Mesenteric fat pad (tissue), 1 donor: ENCODE measurements at places on chromosomes 12 and 14.

- no peak for DNase-seq
These were observed 318.8 kb downstream of the NRXN3 start for GRCh38 chr14:78488938-78489337.

- no peak for DNase-seq
These were observed 269.9 kb upstream of the SFSWAP start for GRCh38 chr12:131441060-131441396.

- no peak for DNase-seq
These were observed 3.3 kb upstream of the TTC9 start for GRCh38 chr14:70638416-70638815.

- no peak for DNase-seq
These were observed 215.8 kb upstream of the DIO2 start for GRCh38 chr14:80427101-80427500.

DNA sequence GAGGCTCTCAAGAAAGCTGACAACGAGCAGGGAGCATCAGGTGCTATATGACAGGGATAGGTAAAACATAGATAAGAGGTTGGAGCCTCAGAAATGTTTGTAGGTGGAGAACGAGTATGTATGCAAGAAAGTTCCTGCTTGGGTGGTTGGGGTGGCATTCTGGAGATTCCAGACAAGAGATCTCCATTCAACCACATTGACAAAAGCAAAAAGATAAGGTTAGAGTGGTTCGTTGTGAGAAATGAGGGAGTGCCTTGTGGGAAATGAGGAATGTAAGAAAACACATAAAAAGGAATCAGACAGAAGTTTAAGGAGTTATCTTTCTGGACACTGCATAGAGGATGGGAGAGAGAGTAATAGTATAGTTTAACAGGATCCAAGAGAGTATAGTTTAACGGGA lies 290.3 kb downstream of the DPF3 start:
- no peak for DNase-seq

GRCh38 chr12:1313906-1314305 lies 280.5 kb downstream of the FBXL14 start:
- no peak for DNase-seq

DNA sequence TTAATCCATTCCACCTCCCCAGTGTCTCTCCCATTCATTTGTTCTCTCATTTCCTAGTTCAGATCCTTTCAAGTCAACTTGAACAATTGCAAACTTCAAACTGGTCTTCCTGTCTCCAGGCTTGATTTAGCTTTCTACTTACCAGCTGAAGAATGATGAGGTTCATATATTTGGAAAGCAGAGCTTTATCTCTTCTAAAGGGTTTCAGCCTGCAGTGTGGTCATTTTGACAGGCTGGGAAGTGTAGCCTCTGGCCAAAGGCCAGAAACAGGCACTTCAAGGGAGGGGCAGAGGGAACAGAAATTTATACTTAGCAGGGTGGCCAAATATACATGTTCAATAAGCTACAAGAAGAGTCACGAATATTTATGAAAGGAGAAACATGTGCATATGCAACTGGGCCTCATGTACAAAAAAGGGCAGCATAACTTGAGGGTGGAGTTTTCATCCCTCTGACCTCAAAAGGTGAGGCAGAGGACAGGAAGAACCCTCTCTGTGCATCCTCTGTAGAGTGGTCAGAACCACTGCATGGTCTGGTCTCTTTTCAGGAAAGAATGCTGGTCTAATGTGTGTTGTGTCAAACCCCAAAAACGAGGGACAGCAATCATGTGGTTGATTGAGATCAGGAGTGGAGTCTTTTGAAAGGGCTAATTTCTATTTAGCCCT lies 34.0 kb upstream of the HECTD1 start:
- no peak for DNase-seq

DNA sequence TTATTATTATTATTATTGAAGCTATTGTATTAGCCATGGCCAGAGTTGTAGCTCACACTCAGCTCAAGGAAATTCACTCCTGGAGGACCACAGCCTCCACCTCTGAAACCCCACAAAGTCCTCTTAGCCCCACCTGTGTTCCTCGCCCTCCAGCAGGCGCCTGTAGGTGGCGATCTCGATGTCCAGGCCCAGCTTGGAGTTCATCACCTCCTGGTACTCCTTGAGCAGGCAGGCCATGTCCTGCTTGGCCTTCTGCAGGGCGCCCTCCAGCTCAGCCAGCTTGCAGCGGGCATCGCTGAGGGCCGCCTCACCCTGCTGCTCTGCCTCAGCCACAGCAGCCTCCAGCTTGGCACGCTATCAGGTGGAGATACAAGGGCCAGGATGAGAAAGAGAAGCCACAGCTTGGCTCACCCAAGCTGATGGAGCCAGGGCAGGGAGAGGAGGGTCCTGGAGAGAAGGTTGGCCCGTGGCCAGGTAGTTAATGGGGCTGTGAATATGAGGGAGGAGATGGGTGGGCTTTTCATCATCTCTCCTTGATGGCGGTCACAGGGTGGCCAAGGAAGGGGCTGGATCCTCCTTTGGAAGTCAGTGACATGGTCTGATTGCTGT lies 5.1 kb downstream of the KRT85 start:
- peak; percentile 55 for DNase-seq

GRCh38 chr14:93036652-93037345 lies 78.9 kb downstream of the ITPK1 start:
- DNase-seq, result no peak

GRCh38 chr14:20726531-20726930 lies 19.2 kb upstream of the EDDM3A start:
- no peak for DNase-seq

- DNase-seq, result no peak
These were observed 399 bp downstream of the NCAPD2 start for GRCh38 chr12:6494258-6494743.

GRCh38 chr12:73947326-73948026 lies 590.2 kb upstream of the ATXN7L3B start:
- DNase-seq, result no peak

DNA sequence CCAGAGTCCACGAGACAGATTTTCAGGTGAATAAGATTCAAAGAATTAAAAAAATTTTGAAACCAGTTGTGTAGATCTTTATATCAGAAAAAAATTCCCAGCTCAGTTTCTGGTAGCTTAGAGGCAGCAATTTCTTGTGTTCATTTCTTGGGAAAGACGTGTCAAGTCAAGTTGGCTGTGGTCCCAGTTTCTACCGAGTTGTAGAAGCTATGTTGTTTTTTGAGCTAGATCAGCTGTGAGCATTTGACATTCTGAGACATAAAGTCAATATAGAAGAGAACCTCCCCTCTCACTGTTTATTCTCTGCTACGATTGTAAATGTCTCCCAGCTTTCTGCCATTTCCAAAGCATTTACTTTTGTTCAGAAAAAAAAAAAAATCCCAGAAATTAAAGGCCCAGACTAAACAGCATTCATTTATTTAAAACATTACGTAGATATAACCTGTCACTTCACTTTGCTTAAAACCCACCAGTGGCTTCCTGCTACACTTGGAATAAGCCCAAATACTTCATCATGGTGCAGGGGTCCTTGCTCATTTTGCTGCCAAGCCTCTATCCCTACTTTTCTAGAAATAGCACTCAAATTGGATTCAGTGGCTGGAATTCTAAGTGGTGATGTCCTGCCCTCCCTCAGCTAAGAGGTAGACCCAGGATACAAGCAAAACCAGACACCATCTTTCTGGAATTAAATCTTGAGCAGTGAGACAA lies 20.6 kb upstream of the PYGL start:
- DNase-seq, result no peak

DNA sequence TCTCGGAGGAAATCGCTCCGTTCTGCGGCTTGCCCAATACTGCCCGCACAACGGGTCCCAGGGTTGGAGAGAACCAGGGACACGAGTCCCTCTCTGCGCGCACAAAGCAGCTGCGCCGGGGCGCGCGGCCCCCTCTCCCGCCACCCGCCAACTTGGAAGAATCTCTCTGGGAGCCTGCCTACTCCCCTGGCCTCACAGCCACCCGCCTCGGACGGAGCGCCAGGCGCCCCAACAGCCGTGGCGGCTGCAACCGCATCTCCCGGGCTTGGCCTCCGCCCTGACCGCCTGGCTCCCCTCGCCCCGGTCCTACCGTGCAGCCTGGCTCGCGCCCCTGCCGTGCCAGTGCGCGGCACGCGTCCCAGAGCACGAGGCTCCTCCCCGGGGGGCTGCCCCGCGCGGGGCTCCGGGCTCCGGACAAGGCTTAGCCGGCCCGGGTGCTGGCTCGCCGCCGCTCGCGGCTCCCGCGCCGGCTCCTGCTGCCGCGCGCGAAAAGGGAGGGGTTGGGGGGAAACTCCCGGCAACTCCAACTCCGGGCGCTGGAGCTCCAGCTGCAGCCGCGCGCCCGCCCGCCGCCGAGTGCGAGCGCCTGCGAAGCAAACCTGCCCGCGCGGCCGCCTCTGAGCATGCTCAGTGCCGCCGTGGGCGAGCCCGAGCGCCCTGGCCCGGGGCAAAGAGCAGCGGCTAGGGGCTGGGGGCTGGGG lies at the start of gene STXBP6:
TSS of gene STXBP6 (minus strand) at position 580 of the 701 bp plus-strand sequence. CDS start 75,329 bp downstream, outside the sequence.
- DNase-seq, result no peak

- DNase-seq, result no peak
These were observed 86.3 kb downstream of the IRF2BPL start for GRCh38 chr14:76941946-76942805.

DNA sequence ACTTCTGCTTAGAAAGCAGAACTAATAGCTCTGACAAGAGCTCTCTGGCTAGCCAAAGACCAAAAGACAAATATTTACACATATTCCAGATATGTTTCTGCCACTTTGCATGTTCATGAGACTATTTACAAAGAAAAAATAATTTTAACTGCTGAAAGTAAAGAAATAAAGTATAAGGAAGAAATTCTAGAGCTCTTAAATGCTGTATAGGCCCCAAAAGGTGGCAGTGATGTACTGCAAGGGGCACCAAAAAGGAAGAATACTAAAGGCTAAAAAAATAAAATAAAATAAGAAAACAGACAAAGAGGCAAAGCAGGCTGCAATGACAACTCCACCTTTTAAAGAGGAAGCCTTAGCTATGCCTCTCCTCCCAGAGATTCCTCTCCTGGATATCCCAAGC lies 23.0 kb downstream of the KLRK1 start:
- no peak for DNase-seq

GRCh38 chr12:54261815-54262402 lies 18.0 kb downstream of the CBX5 start:
- DNase-seq, result no peak

GRCh38 chr14:39847194-39847593 lies 415.0 kb upstream of the FBXO33 start:
- no peak for DNase-seq

DNA sequence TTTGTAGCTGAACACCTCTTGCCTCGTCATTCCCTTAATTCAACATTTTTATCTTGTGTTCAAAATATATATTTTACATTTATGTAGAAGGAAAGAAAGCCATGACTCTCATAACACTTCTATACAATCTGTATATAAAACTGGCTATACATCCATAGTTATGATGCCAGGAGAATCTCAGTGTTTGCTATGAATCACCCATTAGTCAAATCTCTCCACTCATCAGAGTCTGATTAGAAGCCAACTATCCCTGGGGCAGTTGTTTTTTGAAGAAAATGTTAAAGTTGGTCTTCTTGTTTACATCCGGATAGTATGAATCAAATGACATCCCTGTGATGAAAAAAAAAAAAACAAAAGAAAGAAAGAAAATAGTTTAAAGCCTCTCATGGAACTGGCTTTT lies 503.9 kb downstream of the NELL2 start:
- no peak for DNase-seq

DNA sequence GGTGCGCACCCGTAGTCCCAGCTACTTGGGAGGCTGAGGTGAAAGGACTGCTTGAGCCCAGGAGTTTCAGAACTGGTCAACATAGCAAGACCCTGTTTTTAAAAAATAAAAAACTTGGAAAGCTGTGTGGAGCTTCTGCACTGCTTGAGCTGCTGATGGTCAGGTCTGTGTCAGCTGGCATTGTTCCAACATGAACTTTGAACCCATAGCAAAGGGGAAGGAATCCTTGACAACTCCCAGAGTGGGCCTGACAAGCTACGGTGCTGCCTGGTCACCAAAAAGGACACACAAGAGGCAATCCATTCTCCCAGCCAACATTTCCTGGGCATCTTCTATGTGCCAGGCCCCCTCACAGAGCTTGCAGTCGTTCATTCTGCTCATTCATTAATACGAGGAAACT lies 16.4 kb upstream of the LTBP2 start:
- DNase-seq, result no peak

DNA sequence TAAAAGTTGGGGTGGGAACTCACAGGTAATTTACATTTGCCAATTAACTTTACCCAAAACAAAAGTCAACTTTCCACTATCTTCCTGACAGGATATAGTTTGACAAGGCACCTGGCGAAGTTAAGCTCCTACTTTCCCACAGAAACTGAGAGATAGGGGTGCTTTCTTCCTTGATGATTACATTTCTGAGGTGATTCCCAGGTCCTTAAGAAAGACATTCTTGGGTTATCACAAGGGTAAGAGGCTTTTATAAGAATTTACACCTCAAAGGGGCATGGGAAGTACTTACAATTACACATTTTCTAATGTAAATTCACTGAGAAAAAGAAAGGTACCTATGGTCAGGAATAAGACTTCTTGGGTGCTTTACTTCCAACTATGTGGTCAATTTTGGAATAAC lies 660.9 kb upstream of the MGAT4C start:
- DNase-seq, result no peak

DNA sequence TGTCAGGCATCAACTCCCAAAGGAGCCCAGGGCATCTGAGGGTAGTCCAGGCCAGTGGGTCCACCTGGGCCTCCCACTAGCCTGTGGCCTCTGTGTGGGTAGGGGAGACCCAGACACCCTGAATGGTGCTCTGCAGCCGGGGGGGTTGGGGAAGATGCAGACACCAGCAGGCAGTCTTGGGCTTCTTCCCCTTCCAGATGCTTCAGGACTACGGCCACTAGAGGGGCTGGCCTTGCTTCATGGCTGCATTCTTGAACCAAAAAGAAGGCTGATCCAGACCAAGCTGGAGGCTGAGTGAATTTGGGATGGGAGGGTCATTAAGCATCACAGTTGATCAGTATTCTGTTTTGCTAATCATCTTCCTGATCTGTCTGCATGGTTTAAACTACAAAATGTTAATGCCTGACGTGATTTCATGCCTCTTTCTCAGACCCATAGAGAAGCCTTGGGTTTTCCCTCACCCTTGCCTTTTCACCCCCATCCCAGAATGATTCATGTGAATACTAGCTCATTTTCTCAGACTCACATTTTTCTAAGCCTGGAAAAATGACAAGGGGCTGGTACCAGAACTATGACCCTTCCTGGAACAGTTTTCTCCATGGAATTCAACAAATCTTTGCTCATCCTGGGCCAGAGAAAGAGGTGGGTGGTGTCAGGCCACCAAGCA lies 134.2 kb downstream of the NTF3 start:
- no peak for DNase-seq

DNA sequence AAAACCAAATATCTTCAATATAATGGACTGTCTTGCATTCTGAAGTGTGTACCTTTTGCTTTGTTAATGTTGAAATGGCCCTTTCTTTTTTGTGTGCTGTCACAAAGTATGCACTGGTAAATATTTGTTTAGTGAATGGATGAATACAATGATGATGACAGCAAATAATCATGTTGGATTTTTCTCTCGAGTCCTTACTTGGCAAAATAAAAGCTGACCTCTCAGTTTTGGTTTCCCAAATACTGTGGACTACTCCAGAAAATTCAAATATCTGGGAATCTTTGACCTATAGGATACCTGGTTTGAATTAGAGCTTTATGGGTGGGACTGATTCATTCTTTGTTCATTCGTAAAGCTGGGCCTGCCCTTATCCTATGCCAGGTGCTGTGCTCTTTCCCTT lies 5.5 kb downstream of the UBE3B start:
- no peak for DNase-seq

GRCh38 chr12:55736780-55737580 lies 5.9 kb upstream of the GDF11 start:
- peak; percentile 87 for DNase-seq

- DNase-seq, result no peak
These were observed 13.2 kb downstream of the OTX2 start for GRCh38 chr14:56797003-56797568.
